ENCODE measurements at places on chromosomes 3 and 15. TPM values are rescaled to one million over a fixed set of nuclear protein-coding genes. Genes with fewer than 3 reads are reported as not detected.

- DNase-seq, result no peak
Observed at GRCh38 chr3:114510201-114510600, 216.4 kb downstream of the TIGIT start.

SPTBN5 gene
- 2.0 TPM for total RNA-seq

- peak; percentile 72 for DNase-seq
Observed at GRCh38 chr15:92653836-92654539, 1.6 kb downstream of the FAM174B start.

DNA sequence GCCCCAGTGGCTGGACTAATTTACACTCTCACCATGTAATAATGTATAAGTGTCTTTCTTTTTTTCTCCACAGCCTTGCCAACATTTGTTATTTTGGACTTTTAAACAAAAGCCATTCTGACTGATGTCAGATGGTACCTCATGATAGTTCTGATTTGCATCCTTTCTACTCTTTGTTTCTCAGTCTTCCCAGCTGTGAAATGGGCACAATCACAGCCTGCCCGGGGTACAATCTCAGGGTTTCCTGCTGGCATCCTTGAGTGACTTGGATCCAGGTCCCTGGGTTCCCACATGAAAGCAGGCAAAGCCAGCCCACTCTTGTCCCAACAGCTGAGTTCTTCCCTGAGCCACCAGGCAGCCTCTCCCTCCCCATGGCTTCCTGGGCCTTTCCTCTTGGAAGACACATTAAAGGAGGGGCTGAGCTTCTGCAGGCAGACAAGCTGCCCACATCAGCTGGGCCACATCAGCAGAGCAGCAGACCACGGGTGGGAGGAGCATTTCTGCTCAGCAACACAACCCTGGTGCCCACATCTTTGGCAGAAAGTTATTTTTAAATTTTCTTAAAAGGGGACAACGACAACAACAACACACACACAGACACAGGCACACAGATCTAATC is 82.0 kb downstream of the MYLK start:
- no peak for DNase-seq

ZPLD1 gene
- 0.12 TPM for total RNA-seq

DNA sequence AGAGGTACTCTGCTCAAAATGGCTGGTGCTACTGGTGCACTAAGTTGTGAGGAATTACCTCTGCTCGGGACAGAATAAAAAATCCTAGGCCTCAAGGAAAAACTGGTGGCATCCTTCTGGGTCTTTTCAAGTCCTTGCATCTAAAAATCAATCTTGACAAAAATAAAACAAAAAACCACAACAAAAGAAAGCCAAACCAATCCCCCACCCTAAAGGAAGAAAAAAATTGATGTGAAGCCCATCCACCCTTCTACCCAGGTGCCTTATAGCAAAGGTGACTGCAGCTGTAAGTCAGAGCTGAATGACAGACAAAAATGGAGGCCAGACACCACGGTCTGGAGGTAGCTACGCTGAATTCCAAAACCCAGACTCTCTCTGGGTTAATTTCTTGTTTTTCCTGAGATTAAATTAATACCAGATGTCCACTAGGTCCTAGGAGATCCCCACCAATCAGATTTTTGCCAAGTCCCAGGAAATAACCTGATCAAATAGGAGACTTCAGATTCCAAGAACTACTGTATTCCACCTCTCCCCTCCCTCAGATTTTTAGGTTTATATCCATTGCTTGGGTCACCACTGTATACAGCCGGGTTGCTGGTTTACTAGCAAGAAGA is 33.5 kb downstream of the ABCC5 start:
- no peak for DNase-seq

SLC24A5 gene
- not detected for total RNA-seq

DNA sequence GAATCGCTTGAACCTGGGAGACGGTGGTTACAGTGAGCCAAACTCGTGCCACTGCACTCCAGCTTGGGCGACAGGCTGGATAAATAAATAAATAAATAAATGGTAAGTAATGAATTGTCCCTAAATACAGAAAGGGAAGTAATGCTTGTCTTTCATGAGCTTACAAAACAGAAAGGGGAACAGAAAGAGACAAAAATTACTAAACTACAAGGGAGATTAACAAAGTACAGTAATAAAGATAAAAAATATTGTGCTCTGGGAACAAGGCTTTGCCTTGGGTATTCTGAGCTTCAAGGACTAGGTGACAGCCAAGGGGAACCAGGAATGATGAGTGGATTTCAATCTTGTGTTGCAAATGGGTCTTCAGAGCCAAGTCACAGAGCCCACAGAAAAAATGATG is 9.2 kb upstream of the HLTF start:
- no peak for DNase-seq

TLR9 gene
- not detected for total RNA-seq

- DNase-seq, result no peak
Observed at GRCh38 chr3:197734667-197735318, 1.9 kb downstream of the RUBCN start.

GRCh38 chr3:143856252-143856970 is 8.1 kb upstream of the SLC9A9 start:
- DNase-seq, result no peak

RUBCN gene
- total RNA-seq, result 8.5 TPM

DNA sequence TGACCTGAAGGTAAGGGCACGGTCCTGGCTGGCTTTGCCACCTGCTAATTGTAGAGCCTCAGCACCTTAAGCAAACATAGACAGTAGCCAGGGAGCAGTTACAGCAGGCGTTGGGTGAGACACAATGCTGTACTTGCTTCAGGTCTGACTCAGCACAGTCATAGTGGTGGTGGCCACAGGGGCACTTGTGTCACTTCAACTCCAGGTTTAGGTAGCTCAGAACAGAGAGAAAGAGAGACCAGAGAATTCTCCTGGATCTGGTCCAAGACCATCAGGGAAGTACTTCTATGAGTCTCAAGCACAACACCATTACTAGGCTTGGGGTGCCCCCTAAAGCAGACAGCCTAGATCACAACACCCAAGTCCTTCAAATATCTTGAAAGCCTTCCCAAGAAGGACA is 204.4 kb downstream of the OTOL1 start:
- peak; percentile 11 for DNase-seq

DNA sequence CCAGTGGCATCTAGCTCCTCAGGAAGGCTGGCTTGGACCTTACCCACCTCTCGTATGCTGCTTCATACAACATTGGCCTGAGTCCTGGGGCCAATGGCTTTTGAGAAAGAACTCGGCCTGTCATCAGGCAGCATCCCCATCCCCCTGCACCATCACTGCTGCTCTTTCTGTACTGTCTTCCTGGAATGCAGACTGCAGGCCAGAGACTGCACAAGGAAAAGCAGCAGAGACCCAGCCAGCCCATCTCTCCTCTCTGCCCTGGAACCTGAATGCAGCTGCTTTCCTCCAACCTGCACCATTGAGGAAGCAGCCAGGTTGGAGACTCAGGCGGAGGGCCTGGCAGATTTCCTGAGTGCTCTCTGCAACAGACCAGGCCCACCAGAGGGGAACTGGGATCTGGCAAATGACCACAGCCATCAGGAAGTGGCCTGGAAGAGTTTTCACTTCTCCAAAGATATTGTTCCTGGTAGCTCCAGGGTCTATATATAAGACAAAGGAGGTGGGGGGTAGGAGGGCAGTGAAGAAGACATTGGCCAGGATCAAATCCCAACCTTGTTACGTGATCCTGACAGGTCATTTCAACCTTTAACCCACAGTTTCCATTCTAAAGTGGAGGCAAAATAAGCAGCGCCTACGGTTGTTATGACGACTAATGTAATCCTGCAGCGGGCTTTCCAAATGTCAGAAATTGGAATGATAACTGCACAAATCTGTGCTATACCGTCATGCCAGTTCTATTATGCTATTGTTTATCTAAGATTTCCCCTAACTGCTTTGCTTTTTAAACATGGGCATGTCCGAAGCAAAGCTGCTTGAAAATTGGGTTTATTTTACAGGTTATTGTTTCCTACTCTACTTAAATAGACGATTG is 24.4 kb upstream of the RAB7A start:
- DNase-seq, result no peak

DNA sequence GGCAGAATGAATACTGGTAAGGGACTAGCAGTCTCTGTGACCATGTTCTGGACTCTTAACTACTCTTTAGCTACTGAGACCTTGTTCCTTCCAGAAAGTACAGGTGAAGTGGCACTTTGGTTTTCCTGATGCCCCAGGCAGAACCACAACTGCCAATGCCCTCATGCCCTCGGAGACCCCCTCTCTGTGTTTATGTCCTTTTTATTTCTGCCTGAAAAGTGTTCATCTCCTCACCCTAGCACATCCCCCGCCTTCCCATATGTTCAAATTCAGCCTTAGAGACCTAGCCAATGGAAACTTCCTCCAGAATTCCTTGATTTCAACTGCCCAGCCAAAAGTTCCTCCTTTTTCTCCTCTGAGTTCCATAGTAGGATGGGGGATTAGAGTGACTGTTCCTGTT is 23.3 kb upstream of the RASGRF1 start:
- no peak for DNase-seq

A4GNT gene
- total RNA-seq, result 0.67 TPM

GRCh38 chr3:177824190-177824786 is 627.0 kb upstream of the TBL1XR1 start:
- DNase-seq, result peak; percentile 56

DNA sequence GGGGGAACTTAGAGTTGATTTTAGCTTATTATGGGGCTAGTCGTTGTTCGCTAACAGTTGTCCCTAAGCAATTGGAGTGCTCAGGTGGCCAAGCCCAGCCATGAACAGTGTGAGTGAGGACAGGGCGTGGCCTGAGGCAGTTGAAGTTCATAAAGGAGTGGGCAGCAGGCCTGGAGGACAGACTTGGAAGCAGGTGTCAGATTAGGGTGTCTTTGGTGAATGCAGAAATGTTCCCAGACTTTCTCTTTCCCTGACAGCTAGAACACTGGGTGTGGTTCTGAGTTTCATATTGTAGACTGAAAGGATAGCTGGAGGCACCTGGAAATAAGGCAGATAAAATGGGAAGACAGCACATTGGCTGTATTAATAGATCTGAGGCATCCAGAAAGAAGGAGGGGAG is 59.8 kb upstream of the FGD5 start:
- no peak for DNase-seq

FBXL22 gene
- 0.60 TPM for total RNA-seq

DNA sequence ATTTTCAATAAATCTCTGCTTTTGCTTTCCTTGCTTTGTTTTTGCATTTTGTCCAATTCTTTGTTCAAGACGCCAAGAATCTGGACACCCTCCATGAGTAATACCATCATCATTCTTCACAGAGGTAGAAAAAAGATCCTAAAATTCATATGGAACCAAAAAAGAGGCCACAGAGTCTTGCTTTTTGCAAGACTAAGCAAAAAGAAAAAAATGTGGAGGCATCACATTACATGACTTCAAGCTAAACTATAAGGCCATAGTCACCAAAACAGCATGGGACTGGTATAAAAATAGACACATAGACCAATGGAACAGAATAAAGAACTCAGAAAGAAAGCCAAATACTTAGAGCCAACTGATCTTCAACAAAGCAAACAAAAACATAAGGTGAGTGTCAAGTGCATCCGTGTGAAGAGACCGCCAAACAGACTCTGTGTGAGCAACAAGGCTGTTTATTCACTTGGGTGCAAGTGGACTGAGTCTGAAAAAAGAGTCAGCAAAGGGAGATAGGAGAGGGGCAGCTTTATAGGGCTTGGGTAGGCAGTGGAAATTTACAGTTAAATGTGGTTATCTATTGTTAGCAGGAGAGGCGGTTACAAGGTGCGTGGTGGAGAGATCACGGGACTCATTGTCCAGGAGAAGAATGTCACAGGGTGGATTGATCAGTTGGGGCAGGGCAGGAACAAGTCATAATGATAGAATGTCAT is 10.9 kb downstream of the STRIT1 start:
- no peak for DNase-seq

GRCh38 chr3:48294611-48295263 is 38.7 kb downstream of the SPINK8 start:
- DNase-seq, result no peak

NEO1 gene
- total RNA-seq, result 64.0 TPM

GRCh38 chr3:80535286-80535685 is 767.5 kb upstream of the ROBO1 start:
- DNase-seq, result no peak

DNA sequence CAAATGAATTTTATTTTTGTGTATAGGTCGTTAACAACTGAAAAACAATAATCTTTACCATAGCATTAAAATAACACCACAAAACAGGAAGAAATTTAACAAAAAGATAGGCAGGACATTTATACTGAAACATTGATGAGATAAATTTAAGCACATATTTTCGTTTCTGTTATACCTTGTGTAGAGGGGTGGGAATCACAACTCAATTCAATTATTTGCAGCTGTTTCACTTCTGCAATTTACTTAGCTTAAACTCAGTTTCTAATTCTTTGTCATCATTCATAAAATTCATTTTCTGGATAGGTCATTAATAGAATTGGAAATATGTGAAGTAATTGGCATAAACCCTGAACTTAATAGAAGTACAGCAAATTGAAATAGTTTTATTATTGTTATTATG is 42.3 kb downstream of the TP63 start:
- no peak for DNase-seq

DNA sequence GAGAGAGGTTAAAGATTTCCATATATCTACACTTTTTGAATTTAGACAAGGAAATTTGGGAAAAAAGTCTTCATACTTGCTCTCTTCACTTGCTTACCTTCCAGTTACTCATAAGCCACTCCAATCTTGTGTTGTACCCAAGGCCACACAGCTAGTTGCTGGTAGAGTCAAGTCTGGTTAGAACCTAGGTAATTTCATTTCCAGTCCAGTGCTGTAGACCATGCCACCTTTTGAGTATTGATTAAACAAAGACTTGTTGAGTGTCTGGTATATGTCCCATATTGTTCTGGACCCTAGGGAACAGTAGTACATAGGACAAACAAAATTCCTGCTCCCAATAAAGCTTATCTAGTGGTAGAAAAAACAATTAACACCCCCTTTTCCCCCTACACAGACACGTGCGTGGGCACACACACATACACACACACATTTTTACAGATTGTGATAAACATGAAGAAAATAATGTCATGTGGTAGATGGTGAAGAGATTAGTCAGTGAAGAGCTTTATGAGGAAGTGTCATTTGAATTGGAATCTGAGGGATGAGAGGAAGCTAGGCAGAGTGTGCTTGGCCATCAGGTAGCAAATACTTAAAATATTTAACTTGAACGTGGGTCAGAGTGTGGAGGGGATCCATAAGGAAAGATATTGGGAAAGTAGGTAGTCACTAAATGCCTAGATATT is 2.1 kb downstream of the CMC1 start:
- no peak for DNase-seq

Data from hepatocyte (in vitro differentiated cells).